ENCODE measurements at places on chromosomes 6 and 20.

GRCh38 chr6:158725704-158726103 is 75.8 kb downstream of the SYTL3 start:
- DNase-seq, result no peak

DNA sequence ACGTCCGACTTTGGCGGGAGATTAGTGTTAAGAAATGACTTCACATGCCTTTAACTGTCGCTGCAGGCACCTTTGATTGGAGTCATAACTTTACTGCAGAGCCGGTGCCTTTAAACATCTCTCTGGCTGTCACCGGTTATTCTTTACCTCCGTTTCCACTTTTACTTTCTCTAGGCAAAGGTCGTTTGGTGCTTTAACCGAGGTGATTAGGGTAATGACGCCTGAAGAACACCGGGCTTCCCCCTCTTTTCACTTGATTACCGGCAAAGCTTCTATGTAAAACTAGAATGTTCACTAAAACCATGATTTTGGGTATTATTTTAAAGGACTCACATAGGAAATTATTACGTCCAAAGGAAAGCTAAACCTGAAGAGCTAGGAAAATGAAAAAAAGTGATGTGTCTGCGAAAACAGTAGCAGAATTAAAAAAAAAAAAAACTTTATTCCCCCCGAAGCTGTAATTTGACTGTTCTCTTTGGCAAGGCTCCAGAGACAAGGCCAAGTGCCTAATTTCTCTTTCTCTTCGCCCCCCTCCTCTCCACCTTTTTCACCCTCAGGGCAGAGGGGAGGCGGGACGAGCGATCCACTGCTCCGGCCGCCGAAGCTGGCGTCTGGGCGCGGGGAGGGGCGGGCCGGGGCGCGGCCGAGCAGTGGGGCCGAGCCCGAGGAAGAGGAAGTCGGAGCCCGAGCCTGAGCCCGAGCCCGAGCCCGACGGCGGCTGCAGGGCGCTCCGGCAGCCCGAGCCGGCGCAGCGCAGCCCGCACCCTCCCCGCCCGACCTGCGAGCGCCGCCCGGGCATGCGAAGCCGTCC is at the start of gene PLEKHG1:
TSS of gene PLEKHG1 (plus strand) at position 687 of the 811 bp plus-strand sequence. CDS start 133,797 bp downstream, outside the sequence.
- no peak for DNase-seq

- DNase-seq, result peak; percentile 3
Measured at GRCh38 chr6:148831064-148831463, 84.2 kb downstream of the UST start.

- DNase-seq, result no peak
Measured at GRCh38 chr6:160129881-160130615, 8.4 kb downstream of the SLC22A1 start.

DNA sequence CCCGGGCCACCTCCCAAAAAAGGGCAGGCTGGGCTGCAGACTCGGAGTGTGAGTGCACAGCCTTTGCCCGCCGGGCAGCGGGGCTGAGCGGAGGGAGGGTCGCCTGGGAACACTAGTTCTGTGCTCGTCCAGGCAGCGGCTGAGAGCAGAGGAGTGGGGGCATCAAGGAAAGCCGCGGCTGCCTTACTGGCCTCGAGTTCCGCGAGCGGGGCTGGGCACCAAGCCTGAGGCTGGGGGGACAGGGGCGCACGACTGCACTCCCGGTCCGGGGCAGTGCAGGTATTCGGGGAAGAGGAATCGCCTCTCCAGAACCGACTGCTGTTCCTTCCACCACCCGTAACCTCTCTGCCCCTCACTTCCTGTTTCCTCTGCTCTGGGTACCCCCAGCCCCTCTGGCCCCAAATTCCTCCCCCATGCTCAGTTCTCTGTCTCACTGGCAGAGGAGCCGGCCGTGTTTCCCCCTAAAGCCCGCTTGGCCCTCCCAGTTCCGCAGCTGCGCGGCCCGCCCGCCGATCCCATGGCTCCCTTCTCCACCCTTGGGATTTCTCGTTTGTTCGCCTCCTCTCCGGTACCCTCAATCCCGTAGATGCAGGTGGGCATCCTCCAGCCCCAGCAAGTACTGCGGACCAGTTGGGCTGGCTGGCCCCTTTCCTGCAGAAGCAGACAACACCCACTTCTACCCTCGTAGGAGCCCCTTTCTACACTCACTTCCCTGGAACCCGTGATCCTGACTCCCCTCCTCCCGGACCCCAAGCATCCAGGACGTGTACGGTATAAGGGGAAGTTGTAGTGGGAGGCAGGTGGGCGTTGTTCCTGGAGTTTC is 5.1 kb downstream of the RING1 start:
- DNase-seq, result no peak

DNA sequence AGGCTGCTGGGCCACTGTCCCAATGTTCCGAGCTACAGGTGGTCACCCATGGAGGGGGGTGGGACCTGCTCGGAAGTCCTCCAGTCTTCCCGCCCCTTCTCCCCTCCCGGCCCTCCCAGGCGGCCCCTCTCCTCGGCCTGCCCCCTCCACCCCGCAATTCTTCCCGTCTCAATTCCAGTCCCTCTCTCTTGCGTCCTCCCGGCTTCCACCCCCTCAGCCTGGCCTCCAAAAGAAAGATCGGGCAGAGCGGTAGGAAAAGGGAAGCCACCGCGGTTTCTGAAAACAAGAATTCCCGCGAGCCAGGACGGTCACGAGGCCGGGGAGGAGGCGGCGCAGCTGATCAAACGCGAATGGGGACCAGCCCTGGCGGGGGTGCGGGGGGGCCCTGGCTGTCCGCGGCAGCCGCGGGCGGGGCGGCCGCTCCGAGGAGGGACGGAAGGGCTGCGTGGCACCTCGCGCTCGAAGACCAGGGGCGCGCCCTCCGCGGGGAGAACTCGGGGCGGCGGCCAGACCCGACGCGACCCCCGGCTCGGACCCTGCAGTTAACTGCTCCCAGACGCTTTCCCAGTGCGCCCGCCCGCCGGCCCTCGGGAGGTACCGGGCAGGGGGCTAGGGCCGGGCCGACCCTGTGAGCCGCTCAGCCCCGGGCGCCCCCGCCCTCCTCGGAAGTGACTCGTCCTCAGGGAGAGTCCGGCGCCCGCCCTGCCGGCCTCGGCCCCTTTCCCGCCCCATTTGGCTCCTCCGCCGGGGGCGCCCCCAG is 1.0 kb downstream of the PXDC1 start:
- DNase-seq, result no peak

GRCh38 chr6:159214281-159214680 is 45.1 kb downstream of the FNDC1 start:
- no peak for DNase-seq

DNA sequence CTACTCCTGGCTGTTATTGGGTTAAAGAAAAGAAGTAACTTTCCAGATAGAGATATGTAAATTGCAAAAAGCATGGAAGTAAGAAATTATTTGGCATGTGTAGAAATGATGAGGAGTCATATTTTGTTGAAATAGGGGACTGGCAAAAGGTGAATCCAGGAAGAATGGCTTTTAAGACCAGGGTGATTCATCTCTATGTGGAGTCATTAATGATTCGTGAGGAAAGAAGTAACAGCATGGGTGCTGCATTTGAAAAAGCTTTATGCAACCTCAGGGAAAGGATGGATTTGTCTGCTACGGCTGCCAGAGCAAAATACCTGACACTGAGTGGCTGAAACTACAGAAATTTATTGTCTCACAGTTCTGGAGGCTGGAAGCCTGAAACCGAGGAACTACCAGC is 14.8 kb upstream of the SYNE1 start:
- no peak for DNase-seq

- no peak for DNase-seq
Measured at GRCh38 chr20:53337390-53338101, 256.1 kb downstream of the ZNF217 start.

DNA sequence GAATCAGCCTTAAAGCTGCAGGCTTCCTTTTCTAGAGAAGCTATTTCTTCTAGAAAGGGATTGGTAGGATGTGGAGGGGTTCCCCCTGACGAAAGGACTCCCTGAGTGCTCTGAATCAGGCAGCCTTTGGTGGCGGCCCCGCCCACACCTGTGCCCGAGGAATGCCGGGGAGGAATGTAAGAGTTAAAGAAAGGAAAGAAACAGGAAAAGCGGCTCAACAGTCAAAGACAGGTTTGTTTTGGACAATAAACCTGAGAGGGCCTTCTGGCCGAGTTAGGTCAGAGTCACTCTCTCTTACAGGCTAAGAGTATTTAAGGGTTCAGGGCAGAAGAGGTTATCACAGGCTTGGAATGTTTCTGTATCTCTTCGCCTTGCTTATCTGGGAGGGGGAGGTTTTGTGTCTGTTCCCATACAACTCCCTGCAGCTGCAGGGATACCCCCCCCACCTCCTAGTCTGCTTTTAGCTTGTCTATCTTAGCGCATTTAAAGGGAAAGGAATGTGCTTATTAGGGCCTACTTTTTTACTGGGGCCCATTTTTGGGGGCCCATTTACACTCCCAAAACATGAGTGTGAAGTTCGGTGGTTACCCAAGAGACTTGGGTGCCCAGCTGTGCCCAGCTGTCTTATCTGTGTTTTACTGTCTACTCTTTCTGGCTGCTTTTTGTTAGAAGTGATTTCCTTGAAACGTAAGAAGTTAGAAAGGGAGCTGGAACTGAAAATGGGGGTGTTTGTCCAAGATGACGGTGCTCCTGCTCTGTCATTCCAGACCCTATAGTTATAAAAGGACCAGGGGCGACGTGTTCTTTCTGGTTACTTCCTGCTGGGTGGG is 32.8 kb downstream of the DYNLT1 start:
- DNase-seq, result no peak

DNA sequence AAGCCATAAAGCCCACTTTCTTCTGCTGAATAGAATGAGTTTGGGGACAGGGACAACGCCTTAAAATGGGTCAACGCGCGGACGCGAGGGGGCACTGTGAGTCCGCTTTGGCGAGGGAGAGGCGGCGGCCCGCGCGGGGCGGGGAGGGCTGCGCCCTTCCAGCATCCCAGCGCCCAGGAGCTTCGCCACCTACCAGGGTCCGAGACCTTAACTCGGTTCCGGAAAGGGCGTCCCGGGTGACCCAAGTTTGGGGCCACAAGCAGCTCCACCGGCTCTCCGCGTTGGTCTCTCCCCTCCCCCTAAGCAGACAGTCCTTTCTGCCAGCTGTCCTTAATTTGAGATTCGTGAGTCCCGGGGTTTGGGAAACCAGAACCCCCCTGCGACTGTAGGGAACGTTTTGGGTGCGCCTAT is 1.8 kb upstream of the SAMD5 start:
- DNase-seq, result no peak

DNA sequence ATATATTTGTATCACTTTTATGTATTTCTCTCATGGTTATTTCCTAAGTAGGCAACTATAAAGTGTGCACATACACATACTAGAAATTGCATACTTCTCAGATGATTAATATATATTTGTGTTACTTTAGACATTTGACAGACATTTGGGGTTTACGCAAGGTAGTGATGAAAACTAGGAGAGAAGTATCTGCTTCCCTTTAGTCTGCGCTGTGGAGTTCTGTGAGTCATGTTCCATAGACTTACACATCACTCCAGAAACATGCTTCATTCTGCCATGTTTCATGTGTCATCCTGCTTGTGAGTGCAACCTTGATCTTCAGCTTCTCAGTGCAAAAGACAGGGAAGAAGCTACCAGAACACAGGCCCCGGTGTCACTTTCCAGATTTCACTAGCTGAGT is 200.7 kb upstream of the BMP2 start:
- no peak for DNase-seq

GRCh38 chr6:57974653-57975052 is 657.2 kb downstream of the PRIM2 start:
- no peak for DNase-seq

DNA sequence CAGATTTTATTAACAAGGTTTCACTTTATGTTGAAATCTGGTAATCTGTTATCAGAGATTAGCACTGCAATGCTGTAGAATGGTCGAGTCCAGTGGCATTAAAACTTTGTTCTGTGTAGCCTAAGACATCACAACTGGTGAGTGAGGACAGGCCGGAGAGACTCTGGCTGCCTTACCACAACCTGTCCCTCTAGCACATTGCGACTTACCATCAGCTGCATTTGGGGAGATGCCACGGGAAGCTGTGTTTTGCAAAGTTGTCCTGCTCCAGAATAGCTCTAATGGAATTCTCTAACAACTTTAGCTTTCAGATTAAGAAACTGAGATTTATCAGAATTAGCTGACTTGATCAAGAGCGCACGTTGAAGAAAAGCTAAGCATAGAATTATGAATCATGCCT is 493.3 kb downstream of the MAFB start:
- DNase-seq, result no peak

DNA sequence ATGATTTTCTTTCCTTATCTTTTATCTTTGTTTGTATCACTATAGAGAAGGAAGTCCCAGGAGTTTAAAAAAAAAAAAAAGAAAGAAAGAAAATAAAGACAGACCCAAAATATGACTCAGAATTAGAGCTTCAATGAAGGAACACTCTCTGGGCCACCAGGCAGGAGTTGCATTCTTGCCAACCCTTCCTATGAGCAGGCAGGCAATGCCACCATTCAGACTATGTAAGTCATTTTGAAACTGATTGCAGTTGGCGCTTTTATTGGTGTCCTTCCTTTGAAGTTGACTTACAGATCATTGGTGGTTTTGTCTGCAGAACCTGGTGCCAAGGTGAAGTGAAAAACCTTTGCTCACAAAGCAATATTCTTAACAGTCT is 50.3 kb downstream of the MYB start:
- DNase-seq, result no peak

GRCh38 chr6:47130086-47130485 is 88.0 kb upstream of the ADGRF1 start:
- no peak for DNase-seq

DNA sequence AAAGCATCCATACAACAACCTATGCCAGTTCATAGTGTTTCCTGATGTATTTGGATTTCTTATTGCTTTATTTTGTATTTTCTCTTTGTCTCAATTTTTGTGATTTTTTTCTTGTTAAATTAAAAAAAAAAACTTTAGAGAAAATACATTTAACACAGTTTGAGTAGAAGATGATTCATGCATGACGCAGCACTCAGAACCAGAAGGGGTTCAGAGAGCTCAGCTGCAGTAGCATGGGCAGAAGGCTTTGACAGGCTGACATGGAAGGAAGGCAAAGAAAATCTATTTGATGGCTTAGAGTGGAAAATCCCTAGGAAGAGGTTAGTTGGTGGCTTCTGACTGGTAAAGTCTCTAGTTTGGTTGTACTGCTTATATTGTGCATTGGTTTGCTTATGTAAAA is 207.2 kb upstream of the STXBP5 start:
- no peak for DNase-seq

DNA sequence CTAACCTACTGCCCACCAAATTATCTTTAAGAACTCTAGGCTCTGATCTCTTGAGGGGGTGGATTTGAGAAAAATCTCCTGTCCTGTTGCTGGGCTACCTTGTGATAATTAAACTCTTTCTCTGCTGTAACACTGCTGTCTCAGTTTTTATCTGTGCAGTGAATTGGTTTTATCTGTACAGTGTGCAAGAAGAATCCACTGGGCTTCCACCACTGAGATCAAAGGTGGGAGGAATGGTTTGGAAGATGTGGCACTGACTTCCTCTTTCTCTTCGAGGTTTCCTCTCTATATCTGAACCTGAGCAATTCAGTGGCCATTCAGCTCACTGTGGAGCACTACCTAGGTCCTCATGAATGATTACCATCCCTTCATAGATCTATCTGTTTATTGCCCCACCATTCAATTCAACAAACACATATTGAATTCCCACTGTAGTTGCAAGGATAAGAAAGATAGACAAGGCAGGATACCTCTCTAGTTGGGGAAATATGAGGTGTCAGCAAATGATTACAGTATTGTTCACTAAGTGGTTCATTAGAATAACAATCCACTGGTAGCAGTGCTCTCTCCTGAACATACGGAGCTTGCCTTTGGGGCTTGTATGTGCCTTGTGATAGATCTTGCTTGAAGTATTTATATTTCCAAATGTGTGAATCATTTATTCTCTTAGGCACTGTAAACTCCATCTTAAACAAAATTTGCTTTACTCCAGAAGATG is 172.1 kb upstream of the ARG1 start:
- no peak for DNase-seq

Data from stimulated activated CD8-positive, alpha-beta memory T cell treated with anti-CD3 and anti-CD28 coated beads, Interleukin-4, amount 100 ng/mL, for 1 hour (primary cell).